ENCODE measurements at places on chromosomes 16 and 17.

- DNase-seq = no peak
These were observed 21.2 kb upstream of the EIF1 start for GRCh38 chr17:41667280-41668041.

GRCh38 chr17:77208217-77208808, 67.5 kb downstream of the SEC14L1 start:
- DNase-seq = no peak

DNA sequence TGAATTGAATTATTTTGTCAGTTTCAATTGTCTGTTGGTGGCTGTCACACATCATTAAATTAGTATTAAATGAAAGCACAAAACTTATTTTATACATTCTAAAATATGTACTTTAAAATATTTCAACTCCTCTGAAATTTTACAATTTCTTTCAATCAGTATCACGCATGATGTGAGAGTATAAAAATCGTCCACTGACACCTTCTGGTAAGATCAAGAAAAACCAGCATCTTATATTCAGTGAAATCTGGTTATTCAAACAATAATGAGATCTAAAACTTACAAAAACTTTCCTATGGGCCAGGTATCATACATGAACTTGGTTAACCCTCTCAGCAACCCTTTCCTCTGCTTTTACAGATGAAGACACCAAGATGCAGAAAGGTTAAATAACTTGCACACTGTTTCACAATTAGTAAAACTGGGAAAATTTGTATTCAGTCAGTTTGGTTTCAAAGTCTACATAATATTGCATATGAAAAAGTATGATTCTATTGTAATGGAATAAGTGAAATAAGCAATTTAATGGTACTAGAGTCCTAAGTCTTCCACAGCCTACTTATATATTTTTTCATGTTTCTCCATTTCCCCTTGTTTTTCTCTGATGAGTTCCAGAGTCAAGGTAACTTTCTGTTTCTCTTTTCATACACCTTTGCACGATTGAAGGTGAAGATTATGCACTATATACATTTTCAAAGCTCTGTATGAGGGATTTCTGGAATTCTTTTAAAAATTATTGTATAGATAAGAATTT, 58.7 kb downstream of the EFCAB5 start:
- DNase-seq = peak; percentile 26

DNA sequence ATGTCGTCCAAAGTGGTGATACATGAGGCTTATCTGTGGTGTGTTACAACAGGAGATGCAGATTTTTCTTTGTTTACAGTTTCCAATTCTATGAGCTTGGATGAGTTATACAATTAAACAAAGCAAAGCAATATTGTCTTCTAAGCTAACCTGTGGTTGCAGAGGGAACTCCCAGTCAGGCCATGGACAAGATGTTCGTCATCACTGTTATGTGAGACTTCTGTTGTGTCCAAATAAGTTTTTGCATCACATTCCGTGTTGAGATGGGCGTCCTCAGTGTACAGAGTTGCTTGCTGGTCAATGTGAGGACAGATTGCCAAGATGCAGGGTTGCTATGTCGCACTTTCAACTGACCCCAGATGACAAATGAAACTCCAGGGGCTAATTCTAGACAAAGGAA, 189.3 kb downstream of the IRF8 start:
- no peak for DNase-seq

- DNase-seq = no peak
These were observed 118.3 kb downstream of the ANKRD11 start for GRCh38 chr16:89371968-89372634.

DNA sequence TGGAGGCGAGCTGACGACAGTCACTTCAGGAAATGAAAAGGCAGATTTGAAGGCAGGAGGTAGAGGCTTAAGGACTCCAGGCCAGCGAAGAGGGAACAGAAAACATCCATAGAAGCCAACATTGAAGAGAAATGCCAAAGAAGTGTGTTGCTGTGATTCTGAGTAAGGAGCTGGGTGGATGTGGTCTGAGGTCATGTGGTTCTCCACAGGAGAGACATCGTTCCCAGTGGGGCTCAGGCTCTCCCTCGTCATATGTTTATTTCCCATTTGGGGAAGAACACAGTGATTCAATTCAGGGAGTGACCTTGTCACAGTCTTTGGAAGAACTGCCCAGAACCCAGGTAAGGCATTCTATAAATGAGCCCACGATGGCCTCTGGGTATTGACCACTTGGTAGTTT, 6.6 kb upstream of the PMP22 start:
- DNase-seq = no peak

DNA sequence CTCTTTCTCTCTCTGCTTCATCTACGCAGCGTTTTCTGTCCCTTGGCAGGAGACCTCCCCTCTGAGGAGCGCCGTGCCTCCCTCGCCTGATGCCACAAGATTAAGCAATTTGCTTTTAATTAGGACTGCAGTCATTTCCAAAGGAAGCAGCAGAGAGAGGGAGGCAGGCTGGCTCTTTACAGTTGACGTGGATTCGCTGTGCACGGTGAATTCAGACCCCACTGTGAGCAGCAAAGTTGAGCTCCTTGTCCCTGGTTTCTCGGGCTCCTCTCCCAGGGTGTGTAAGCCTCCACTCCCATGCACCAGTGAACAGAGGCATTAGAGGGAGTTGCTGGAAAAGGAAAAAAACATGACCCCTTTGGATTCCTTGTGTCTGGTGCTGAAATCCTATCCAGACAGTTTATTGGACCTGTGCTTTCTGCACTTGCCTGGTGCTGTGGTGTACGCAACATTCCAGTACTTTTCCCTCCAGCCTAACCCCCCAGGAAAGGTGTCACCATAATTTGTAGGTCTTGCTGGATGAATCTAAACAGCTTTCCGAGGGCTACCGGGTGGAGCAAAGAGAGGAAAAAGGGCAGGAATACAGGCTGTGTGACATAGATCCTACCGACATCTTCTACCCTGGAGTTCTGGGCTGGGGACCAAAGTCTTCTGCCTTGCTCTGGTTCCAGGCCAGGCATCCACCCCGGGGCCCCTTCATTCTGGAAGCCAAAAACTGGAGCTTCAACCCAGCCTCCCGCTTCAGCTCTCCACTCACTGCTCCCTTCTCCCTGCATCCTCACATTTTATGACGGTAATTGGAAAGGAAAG, 171.0 kb downstream of the MAF start:
- no peak for DNase-seq

DNA sequence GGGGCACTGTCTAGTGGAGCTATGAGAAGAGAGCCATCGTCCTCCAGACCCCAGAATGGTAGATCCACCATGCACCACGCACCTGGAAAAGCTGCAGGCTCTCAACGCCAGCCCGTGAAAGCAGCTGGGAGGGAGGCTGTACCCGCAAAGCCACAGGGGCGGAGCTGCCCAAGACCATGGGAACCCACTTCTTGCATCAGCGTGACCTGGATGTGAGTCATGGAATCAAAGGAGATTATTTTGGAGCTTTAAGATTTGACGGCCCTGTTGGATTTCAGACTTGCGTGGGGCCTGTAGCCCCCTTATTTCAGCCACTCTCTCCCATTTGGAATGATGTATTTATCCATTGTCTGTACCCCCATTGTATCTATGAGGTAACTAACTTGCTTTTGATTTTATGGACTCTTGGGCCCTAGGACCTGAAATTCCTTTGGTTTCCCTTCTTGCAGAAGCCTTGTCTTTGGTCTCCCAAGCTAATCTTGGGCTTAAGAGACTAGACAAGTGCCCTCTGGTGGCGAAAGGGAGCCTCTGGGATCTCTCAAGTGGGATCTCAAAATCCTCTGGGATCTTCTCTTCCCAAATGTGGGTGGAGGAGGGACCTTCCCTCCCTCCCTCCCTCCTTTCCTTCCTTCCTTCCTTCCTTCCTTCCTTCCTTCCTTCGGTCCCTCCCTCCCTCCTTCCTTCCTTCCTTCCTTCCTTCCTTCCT, 58.2 kb upstream of the HAPSTR1 start:
- peak; percentile 24 for DNase-seq

DNA sequence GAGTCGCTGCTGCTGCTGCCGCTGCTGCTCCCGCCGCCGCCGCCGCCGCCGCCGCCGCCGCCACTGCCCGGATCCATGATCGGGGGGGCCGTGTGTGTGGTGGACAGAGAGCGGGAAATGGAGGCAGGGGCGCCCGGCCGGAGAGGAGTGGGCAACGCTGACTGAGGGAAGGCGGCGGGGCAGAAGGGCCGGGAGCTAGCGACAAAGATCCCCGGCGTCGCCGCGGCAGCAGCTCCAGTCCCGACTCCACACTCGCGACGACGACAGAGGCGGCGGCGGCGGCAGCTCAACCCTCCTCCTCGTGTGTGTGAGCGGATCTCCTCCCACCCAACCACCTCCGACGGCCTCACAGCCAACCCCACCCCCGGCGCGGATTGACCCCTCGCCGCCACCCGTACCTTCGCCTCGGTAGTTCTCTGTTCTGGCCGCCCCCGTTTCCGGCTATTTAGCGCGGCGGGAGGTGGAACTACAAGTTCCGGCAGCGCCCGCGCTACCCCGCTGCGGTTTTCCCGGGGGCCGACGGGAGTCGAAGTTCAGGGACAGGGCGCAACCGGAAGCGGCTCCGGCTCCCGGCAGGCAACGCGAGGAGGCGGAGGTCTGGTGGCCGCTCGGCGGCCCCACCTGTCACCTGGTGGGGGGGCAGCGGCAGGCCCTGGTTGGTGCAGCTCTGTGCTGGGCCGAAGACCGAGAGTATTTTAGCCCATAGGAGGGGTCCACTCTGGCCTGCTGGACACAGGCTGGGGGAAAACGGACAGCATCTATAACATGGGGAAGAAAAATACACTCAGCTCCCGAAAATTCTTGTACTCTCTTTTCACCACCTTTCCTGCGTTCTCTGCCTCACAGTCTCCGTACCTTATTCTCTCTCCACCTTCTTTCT, at the start of gene GSPT1:
GSPT1 (minus strand) TSS at position 313 of the 880 bp plus-strand sequence; CDS start at position 77, 236 bp downstream.
- peak; percentile 98 for DNase-seq

- no peak for DNase-seq
These were observed 38.2 kb downstream of the NF1 start for GRCh38 chr17:31132977-31133376.

DNA sequence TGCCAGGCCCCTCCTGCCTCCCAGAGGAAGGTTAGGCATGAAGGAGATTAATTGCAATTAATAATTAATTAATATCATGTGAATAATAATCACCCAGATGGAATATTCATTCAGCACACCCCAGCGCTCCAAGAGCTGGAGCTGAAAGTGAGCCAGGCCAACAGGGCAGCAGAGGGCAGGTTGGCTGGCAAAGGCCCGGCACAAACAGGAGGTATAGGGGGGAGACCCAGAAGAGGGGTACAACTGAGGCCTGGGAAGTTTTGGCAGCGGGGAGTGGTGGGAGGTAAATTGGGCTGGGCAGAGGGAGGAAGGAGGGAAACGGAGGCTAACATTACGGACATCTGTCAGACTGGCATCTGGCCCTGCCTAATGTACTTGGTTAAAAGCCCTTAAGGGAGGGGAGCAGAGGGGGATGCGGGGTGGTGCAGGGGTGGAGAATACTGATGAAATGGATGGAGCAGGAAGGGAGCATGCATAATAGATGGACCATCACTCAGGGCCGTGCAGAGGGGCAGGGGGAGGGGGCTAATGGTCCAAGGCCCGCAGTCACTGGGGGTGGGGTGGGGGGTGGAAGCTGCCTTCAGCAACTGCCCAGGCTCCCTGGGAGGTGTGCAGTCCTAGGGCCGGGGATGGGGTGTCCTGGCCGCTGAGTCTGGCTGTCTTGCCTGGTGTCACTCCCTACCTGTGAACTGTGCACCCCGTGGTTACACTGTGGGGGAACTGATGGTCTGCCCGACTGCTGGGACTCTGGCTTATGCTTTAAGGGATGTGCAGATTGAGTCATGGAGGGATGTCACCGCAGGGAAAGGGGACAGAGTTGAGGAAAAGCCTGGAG, 1.9 kb downstream of the ADAM11 start:
- DNase-seq = no peak

GRCh38 chr16:67562526-67562917, at the start of gene CTCF:
TSS of gene CTCF (plus strand) at chr16:67562526. CDS start at chr16:67610833, 48,307 bp downstream.
- peak; percentile 84 for DNase-seq

GRCh38 chr16:58551496-58551895, 36.2 kb downstream of the SETD6 start:
- DNase-seq = peak; percentile 14

DNA sequence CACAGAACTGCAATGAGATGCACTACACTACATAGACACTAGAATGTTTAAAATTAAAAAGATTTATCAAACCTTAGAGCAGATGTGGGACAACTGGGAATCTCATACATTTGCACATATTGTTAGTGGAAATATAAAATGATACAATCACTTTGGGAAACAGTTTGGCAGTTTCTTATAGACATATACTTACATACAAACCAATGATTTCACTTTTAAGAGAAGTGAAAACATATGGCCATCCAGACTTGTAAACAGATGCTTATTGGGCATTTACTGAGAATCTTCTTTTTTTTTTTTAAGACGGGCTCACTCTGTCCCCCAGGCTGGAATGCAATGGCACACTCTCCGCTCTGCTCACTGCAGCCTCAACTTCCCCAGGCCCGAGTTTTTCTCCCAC, 50.1 kb downstream of the AXIN2 start:
- no peak for DNase-seq

DNA sequence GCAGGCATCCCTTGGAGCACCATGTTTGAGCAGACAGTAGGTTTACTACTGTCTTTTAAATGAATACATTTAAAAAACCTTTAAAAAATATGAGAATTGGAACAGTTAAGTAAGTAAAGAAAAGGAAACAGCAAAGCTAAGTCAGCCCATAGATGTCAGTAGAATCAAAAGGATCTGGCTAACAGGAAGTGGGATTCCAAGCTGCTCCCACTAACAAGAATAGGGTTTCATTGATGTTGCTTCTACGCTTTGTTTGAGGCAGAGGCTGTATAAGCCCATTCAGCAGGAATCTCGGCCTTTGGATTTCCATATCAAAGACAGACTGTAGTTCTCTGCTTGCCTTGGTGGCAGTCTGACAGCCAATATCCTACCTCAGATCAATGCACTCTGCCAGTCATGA, 122.9 kb upstream of the ELAC2 start:
- no peak for DNase-seq

DNA sequence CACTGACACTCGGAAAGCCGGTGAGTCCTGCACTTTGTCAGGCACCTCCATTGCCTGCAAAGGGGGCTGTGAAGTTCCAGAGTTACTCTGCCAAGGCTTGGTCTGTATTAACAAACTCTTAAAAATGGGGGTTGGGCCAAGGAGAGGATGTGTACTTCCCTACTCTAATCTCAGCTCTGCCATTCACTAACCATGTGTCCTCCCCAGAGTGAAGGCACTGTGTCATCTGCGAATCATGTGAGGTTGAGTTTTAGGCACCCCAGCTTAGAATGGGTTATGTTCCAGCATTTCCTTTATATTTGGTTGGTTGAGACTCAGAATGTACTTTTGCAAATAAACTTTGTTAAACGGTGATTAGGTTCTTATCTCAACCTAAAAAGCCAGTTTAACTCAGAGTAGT, 24.9 kb downstream of the ERCC4 start:
- no peak for DNase-seq

DNA sequence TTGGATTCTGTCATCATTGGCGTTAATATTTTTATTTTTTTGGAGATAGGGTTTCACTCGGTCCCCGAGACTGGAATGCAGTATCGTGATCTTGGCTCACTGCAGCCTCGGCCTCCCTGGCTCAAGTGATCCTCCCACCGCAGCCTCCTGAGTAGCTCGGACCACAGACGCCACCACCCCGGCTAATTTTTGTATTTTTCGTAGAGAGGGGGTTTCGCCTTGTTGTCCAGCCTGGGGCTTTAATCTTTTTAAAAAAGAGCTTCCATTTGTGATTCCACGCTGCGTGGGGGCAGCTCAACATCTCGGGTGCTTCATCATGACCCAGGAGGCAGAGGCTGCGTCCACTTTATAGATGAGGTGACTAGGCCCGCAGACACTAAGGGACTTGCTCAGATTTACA, 1.5 kb downstream of the BANP start:
- DNase-seq = no peak

GRCh38 chr16:5874899-5875298, 777.3 kb upstream of the EEF2KMT start:
- no peak for DNase-seq

GRCh38 chr17:82042649-82043048, 5.2 kb upstream of the DCXR start:
- no peak for DNase-seq
